AG09309 (cell line): ENCODE measurements at places on chromosomes 12 and 14.

GRCh38 chr14:35352274-35353233 is 52.0 kb downstream of the NFKBIA start:
- no peak for DNase-seq

DNA sequence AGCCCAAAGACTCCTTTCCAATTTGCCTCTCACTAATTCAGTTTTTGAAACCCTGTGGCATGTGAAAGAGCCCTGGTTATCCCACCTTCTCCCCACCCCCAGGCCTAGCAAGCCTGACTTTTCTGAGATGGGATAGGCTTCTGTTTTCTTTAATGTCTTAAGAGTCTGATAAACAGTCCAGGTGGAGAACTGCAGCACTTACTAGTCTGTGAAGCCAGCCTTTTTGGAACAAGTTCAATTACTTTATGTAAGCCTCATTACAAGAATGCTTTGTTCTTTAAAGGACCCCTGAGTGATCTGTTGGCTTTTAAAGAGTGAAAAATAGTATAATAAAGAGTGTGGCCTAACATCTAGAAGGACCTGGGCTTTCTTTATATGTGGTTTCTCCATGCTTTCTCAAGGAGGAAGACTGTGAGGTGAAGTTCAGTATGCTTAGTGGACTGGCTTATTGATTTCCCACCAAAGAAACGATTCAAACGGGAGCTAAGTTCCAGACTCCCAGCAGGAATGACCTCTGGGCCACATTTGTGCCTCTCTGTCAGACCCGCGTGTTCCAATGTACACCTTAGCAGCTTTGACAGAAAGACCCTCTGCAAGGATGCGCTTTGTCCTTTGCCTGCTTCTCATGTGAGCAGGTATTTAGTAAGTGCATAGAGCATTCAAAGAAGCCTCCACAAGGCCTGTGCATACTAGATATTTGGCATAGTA is 129.5 kb downstream of the DAAM1 start:
- no peak for DNase-seq

DNA sequence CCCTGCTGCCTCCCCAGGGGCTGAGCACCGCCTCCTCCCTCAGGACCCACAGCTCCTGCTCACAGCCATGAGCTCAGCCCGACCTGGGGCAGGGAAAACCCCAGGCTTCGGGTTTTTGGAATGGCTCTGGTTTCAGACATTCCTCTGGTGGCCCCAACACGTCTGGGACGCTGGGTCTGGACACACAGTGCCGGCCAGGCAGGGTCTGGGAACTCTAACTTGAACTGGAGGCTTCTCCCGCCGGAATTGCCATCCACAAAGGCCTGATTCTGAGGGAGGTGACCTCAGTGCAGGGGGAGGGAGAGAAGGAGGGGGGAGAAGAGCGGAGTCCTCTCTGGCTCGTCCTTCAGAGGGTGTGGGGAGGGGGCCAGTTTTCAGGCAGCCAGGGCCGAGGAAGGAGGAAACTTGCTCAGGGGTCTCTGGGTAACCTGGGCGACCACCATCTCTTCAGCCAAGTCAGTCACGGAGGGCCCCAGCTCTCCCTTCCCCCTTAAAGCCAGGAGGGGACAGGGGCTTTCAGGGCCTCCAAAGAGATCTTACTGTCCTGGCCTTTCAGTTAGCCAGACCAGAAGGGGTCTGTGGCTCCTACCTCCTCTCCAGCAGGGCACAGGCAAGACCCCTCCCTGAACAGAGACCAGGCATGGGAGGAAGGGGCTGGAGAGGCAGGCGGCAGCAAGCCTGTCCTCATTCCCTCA is 19.4 kb downstream of the NCKAP5L start:
- DNase-seq: no peak

DNA sequence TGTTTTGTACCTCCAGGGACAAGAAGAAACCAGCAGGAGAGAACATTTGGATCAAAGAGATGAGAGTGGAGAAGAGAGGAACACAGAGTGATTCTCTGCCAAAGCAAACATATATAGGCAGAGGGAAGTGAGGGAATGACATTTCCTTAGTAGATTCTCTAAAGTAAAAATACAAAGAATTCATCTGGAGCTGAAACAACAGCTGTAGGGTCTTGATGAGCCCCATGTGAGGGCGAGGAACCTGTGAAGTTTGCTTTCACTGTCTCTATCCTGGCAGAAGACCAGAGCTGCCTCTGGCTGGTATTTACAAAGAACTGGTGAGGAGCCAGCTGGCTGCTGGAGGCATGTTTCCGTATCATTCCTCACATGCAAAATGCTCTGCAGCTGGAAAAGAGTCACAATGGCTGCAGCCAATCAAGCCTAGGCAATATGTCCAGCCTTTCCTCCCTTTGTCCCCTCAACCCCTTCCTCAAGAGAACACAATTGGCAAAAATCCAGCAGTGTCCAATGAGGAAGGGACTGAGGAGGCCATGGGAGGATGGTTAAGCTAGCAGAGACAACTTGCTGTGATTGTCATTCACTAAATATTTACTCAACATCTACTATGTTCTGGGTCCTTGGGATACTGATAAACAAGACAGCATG is 122.5 kb downstream of the PHLDA1 start:
- peak; percentile 29 for DNase-seq

DNA sequence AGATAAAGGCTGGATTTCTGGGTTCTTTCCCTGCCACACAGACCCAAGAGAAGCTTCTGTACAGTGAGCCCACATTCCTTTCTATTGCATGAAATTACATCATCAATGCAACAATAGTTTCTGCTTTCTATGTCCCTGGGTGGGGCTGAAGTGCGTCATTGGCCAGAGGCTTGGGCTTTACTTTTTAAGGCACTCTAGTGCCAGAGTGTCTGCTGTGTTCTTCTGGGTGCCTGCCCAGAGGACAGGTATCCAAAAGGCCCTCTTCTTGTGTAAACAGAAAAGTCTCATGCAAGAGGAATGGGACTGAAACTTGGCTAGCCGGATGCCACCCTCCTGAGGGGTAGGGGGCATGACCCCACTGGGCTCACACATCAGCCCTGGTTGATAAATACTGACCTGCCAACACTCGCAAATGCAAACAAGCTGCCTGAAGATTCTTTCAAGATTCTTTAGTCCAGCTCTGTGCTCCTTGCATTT is 5.9 kb downstream of the KRT86 start:
- peak; percentile 95 for DNase-seq

GRCh38 chr12:13241833-13242488 is 45.4 kb downstream of the EMP1 start:
- no peak for DNase-seq

GRCh38 chr14:26841326-26841725 is 243.5 kb upstream of the NOVA1 start:
- DNase-seq: no peak

DNA sequence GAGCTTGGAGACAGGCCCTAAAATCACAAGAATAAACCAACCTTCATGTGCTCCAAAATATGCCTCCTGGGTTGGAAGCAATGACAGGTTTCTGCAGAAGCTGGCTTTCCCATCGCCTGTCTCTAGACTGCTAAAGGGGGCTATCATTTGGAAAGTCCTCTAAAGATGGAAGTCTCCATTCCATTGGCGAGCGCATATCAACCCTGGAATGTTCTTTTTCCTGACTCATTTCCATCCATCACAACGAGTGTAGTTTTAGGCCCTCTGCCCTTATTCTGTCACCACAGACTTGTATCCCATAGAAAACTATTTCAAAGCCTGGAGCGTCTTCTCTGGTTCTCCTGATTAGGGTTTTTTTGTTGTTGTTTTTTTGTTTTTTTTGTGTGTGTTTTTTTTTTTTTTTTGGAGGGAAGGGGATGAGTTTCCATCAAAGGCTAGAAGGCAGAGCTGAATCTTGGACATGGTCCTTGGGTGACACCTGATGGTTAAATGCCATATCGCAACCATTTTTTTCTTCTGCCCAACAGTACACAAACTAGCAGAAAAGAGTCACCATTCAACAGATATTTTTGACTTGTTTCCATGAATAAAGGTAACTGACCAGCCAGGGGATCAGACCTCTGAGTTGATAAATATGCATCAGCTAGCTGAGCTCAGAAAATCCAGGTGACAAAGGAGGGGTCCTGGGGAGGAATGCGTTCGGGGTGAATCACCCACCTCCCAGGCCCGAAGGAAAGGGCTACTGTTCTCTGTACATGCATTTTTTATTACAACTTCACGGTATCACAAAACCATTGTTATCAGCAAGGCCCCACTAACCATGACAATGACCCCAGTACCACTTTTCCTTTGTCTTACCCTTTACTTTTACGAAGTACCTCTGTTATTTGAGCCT is 40.5 kb downstream of the KCNA5 start:
- DNase-seq: peak; percentile 33

DNA sequence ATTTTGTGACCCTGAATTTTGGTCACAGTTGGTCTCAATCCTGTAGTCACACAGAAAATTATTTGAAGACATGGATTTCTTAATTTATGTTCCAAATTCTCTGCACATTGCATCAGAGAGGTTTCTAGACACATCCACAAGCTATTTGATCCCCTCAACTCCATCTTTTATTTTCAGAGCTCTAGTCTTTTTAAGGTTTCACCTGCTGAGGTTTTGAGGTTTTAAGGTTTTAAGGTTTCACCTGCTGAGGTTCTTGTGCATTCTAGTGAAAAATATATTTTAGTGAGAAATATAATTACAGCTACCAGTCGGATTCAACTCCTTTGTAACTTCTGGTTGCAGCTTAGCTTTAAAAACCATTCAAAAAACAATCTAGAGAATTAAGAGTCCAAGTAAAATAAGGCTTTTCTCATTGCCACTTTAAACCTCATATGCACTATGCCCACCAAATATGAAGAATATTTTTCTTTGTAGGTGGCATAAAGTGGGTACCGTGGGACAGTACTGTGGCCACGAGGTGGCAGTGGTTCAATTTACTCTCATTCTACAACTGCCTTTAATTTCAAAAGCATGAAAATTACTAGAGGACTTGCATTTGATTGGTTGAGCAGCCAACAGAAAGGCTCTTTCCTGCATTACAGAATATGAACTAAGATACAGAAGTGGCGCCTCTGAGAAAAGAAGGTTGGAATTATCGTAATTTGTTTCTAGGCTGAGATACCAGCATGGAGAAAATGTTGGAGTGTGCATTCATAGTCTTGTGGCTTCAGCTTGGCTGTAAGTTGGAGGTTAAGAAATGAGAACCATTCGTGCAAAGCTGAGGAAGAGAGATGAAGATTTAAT is 366.5 kb upstream of the OR4E1 start:
- no peak for DNase-seq

- DNase-seq: peak; percentile 80
Measured at GRCh38 chr12:92649511-92650227, 53.1 kb upstream of the PLEKHG7 start.

GRCh38 chr12:81800298-81801148 is 41.4 kb upstream of the PPFIA2 start:
- DNase-seq: no peak

GRCh38 chr12:52871291-52872039 is 22.7 kb upstream of the KRT78 start:
- peak; percentile 38 for DNase-seq

DNA sequence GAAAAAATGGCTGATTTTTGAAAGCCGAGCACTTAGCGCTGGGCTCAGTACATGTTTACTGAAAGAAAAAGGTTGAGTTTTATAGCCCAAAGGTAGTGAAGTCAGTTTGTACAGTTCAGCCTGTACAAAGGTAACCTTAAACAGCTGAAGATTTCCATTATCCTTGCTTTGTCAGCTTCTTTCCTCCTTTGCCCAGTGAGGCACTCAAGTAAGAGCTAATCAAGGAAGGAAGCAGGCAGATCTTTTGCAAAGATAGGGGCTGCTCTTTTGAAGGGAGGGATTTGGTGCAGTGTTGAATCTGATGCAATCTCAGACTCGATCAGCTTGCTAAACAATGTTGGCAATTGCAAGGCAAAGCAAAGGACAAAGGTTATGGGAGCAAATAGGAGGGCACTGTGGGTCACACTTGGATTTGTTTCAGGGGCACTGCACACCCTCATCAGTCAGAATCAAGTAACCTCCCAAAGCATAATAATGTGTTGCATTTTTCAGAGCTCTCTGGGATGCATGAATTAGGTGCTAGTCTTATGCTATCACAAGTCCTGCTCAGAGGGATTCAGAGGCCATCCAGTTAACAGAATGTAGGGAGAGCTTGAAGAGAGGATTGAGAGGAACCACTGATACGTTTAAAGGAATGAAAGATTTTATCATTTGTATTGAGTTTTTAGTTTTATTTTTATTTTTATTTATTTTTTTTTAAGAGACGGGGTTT is 44.4 kb downstream of the ANO6 start:
- DNase-seq: no peak

- no peak for DNase-seq
Measured at GRCh38 chr14:80523518-80524117, 312.3 kb upstream of the DIO2 start.

- no peak for DNase-seq
Measured at GRCh38 chr12:104490186-104490585, 33.4 kb downstream of the CHST11 start.

- DNase-seq: peak; percentile 45
Measured at GRCh38 chr12:104750061-104750460, 208.0 kb downstream of the SLC41A2 start.

- no peak for DNase-seq
Measured at GRCh38 chr12:108399514-108399913, 60.4 kb upstream of the CMKLR1 start.

GRCh38 chr12:110861729-110862128 is 14.9 kb downstream of the CCDC63 start:
- no peak for DNase-seq

- DNase-seq: no peak
Measured at GRCh38 chr12:49345825-49346658, 646 bp upstream of the DNAJC22 start.

GRCh38 chr12:111387747-111388323 is 17.9 kb upstream of the SH2B3 start:
- DNase-seq: no peak
